ENCODE measurements at places on chromosomes 4 and X.

GRCh38 chrX:41491267-41492004 is 44.3 kb downstream of the NYX start:
- peak; percentile 34 for DNase-seq

DNA sequence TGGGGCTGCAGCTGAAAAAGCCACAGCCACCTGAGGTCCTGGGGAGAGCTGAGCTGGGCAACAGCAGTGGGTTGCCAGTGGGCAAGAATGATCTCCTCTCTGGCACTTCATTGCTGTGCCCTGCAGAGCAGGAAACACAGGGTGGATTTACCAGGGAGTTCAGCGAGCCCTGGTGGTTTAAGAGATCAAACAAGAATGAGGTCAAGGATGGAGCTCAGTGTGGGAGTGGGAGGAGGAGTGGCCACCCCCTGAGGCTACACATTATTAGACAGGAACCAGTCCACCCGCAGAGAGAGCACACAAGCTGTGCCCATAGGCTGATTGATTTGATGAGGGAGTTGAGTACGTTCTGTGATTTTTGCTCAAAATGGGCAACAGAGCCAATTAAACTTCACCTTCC is 47.3 kb downstream of the FRMPD3 start:
- no peak for DNase-seq

- peak; percentile 75 for DNase-seq
These were observed 487 bp downstream of the HMGB2 start for GRCh38 chr4:173333658-173334084.

DNA sequence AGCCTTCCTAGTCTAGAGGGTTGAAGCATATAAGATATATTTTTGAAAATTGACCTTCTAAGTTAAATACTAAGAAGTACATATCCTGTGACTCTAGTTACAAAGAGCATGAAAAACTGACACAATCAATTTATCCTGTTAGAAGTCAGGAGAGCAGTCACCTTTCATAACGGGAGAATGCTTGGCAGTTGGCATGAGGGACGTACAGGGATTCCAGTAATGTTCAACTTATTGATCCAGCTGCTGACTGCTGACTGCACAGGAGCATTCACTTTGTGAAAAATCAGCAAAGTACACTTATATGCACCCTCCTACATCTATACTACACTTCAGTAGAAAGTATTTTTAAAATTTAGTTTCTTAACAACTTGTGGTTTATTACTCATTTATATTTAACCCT is 4.2 kb downstream of the ADAMTS3 start:
- no peak for DNase-seq

DNA sequence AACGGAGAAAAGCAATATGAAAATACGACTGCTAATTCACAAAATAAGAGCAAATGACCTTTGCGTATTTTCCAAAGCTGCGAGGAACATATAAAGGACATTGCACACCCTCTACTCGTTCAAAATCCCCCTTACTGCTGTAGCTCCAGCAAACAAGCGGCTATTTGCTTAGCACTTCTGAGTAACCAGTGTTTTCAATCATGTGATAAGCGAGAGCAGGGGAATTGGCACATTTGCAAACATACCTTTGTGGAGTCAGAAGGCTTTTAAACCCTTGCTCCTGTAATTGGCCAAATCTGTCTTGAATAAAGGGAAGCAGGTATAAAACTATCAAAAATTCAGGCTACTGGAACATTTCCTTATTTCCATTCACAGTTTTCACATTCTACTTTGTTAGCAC is 610.2 kb downstream of the UBE2NL start:
- no peak for DNase-seq

GRCh38 chr4:183362916-183363542 is 40.8 kb upstream of the CLDN24 start:
- DNase-seq = no peak

DNA sequence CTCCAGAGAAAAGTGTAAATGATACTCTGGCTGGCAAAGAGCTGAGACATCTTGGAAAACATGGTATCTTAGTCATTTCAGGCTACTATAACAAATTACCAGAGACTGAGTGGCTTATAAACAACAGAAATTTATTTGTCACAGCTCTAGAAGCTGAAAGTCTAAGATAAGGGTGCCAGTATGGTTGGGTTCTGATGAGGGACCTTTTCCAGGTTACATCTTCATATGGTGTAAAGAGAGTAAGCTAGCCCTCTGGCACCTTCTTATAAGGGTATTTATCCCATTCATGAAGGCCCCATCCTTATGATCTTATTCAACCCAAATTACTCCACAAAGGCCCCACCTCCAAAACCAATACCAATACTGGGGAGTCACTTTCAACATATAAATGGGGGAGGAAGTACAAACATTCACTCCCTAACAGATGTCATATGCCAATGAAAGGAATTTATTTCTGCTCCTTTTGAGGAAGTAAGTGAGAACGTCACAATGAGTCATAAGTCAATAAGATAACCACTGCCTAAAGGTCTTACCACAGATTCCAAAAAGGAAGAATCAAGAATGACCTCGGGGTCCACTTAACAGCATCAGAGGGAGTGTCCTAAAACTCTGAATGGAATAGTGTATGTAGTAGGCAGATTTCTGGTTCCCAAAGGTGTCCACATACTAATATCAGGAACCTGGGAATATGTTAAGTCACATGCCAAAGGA is 246.6 kb downstream of the OPHN1 start:
- no peak for DNase-seq

DNA sequence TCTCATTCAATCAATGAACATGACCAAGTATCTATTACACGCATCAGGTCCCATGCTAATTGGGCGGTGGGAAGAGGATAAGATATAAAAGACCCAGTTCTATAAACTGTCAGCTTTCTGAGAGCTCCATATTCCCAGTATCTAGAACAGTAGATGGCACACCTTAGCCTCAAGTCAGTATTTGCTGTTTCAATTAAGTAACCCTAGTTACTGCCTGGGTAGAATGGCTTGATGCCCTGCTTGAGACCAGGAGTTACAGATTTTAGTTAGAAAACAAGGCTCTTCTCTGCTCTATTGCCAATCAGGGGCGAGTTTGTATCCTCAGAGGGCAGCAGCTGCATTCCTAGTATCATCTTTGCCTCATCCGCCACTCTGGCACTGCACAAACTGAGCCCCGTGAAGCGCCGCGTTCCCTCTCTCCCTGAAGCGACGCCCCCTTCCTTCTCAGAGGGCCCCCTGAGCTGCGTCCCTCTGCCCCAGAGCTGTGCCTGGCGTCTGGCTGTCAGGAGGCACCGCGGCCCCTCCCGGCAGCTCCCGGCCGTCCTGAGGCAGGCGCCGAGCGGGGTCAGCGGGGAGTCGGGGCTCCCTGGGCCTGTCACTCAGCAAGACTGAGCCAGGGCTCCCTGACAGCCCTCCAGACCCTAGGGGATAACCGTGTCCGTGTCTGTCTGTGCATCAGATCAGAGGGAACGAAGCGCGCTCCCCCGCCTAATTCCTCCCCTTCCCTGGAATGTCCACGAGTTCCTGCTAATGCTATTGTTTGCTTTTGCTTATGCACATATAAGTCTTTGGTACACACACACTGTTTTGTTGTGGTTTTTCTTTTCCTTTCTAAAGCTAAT is 212.4 kb upstream of the TTC29 start:
- peak; percentile 31 for DNase-seq

DNA sequence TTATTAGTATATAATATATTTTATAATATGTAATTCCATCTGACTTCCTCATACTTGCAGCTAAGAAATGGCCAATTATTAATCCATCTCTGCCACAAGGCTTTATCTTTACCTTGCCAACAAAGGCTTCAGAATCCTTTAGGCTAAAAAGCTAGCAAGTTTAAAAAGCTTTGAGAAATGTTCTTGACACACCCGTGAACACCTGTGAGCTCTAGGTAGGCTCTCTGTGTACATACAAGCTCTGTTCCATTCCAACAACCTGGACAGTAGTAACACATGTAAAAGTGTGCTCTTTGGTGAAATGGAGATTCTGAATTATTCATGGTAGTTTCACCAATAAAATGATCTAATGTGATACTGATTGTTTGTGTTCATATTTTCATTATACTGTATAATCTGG is 49.7 kb upstream of the USP9X start:
- no peak for DNase-seq

- no peak for DNase-seq
These were observed 360.5 kb downstream of the ZNF674 start for GRCh38 chrX:46184749-46185148.

GRCh38 chrX:13485167-13485566 is 84.2 kb upstream of the EGFL6 start:
- DNase-seq = no peak

DNA sequence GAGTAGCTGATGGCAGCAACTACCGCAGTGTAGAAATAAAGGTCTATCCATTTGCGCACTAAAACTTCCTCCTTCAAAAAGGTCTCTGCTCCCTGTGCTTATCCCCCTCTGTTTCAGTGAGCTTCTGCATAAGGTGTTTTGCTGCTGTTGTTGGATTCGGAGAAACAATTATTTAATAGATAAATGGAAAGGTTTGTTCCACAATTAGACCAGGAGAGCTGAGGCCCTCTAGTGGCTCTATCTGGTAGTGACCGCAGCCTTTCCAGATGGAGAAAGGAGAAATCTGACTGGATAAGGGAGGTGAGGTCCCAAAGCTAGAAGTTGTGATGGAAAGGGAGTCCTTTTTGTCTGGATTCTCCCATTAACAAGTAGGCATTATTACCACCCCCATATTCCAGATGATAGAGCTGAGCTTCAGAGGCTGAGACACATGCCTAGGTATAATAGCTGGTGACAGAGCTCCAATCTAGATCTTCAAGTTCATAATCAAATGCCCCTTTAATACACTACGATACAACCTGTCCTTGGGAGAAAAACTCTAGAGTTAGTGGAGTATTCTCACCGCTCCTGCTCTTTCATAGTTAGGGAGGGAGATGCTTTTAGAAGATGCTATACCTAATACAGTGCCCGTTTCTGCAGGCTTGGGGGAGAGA is 5.1 kb upstream of the GABRQ start:
- DNase-seq = peak; percentile 46

DNA sequence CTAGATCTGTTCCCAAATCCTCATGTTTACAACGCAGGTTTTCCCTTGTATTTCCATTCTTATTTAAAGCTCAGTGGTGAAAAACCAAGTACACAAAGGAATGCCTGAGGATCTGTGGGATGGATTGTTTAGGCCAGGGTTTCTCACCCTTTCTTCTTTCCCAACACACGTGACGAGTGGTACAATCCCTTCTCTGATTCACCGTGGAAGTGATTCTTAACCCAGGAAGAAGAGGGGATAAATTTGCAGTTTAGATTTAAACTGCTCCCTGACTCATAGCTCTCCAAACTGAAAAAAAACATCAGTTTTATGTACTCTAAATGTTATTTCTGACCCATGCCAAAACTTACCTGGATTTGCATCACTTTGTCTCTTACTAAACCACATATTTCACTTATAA is 17.0 kb downstream of the PAQR3 start:
- no peak for DNase-seq

DNA sequence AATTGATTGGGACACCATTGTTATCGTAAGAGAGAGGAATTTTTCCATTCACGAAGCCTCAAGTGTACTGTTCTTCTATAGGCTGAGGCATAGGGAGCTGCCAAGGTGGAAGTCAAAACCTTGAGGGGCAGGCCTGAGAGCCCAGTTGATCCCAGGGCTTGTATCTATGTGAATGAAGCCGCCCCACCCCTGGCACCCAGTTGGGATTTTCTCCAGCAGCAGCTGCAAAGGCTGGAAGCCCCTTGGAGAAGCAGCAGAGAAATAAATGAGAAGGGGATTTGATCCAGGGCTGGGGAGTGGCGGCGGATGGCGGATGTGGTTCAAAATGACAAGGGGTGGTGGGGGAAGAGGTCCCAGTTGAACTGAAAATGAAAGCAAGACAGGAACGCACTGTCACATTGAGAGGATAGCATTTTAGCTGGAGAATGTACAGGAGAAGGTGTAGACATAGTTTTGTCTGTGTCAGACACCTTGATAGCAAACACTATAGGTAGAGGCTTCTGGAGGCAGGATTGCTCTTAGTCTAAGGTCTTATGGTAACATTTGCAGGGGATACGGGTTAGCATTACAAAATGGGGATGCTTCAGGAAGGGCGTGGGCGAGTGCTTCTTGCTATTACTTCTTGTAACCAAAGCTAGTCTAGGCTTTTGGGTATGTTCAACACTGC is 32.6 kb downstream of the DOCK11 start:
- no peak for DNase-seq

DNA sequence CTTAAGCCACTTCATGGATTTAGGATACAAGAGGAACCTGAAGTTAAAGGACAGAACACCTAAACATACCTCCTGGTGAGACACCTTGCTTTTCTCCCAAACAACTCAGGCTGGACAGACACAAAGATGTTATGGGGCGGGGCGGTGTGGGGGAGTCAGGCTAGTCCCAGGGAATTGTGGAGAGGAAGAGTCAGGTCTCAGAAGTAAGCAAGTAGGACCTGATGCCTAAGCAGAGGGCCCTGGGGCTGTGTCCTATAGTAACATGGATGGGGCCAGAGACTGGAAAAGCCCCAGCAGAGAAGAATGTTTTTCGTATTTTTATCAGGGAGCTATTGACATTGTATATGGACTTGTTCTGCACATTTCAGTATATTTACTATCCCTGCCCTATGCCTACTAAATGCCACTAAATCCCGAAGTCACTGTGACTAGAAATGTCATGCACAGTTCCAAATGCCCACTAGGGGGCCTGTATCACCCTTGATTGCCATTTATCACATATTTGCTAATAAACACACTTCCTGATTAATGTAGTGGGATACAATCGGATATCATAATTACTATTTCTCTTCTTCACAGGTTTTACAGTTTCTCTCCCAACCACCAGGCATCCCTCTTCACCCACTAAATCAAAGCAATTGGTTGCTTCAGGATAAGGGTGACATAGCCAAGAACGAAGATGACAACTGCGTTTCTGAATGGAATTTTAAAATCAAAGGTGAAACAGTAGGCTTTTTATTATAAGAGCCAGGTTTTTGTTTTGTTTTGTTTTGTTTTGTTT is 23.8 kb upstream of the ARHGAP10 start:
- DNase-seq = peak; percentile 22
